Hematopoietic multipotent progenitor cell treated with erythropoietin and hydrocortisone succinate and interleukin-3 and kit ligand, for 8 days (in vitro differentiated cells): ENCODE measurements at places on chromosomes 2 and 18.
A peak's percentile ranks its signal among the peaks of the same experiment; 100 is the strongest.

- DNase-seq = no peak
Observed at GRCh38 chr2:232573771-232574435, 23.4 kb downstream of the EIF4E2 start.

DNA sequence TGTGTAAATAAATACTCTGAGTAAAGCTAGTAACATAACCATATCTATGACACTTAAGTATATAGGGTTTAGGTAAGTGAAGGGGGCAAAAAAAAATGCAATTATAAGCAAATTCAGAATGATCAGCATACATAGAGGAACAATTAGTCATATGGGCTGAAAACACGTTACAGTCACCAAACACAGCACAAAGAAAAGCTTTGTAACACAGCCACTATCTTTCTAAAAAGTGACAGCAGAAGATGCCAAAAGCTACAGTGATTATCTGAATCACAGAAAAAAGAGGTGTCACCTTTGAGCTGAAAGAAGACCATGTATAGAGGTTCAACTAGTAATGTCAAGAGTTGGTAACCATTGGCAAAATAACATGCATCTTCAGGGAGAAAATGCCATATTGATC, 115.5 kb downstream of the ERBB4 start:
- DNase-seq = no peak

GRCh38 chr18:23170137-23170536, 34.9 kb downstream of the CABLES1 start:
- no peak for DNase-seq

GRCh38 chr2:222864296-222864695, 3.5 kb downstream of the ACSL3 start:
- DNase-seq = no peak

DNA sequence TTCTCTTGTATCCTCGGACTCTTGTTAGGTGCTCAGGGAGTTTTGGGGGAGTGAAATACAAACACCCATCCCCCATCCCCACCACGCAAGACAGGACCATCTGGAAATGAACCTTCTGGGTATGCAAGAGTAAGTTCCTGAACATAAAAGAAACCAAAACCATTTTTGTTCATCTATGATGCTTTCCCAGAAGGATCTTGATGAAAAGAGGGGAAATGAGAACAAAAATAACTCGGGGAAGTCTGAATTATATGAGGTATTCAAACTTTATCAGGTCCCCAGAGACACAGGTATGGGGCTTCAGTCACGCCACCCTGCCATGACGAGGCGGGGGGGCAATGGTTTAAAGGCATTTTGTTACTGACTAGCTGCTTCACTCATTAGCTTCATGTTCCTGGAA, 68.6 kb upstream of the DNMT3A start:
- DNase-seq = no peak

DNA sequence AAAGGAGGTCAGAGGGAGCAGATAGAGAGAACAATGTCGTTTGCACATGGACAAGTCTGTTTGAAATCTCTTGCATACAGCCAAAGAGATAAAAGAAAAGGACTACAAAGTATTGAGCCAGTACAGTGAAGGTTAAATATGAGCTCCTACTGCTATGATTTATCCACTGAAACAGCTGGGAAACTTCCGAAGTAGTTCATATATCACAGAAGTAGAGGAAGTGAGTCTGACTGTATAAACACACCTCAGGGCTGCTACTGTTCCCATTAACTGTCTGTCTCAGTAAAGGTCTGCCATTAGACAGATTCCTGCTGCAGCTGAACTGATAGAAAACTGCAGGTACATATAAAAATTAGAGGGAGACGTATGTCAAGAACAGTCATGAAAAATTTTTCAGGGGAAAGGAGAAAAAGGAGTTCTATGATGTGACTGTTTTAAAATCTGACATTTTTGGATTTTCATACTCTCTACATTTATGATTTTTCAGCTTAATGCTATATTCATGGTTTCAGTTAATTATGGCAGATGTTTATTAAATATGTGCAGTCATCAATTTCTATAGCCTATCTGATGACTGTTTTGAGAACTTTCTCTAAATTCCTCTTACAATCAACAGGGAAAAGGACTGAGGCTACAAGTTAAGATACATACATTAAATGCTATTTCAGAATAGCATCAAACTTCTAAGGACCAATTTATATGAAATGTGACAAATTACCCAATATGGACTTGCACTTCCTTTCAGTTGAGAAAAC, 364.7 kb downstream of the ERBB4 start:
- no peak for DNase-seq

DNA sequence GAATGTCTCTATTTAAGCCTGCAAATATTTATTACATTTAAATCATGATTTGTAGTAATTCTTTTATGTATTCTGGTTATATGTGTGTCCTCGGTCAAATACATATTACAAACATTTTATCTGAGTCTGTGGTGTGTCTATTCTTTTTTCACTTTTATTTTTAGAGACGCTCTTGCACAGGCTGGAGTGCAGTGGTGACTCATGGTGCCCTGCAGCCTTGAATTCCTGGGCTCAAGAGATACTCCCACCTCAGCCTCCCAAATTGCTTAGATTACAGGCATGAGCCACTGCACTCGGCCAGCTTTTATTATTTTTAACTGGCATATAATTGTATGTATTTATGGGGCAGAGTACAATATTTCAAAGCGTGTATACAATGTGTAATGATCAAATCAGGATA, 47.5 kb downstream of the ARID5A start:
- no peak for DNase-seq

DNA sequence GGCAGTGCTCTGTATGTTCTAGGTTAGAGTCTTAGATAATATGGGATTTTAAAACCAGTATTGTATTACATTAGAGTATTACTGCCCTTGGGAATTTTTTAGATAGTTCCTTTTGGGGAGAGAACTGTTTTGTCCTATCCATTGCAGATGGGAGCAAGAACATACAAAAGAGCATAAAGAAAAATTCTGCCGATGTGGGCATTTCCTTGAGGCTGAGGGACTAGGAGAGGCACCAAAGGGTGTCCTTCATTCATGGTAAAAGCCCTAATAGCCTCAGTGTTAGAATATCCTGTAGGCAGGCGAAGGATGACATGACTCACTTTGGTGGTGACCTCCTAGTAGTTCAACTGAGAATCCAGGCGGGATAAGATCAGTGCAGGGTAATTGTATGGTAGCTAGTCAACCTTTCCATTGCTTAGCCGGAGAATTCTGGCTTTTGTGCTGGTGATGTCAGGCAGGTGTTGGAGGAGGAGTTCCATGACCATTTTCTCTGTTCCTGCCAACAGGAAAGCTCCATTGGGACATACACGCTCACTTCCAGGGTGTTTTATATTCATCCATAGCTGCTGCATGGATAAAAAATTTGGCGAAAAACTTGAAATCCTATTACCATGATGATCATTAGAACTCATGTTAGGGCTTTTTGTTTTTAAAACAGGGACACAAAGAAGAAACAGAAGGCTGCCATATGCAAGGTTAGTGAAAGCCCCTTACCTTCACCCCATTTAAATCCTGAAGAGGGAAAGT, 28.1 kb downstream of the EPAS1 start:
- no peak for DNase-seq

DNA sequence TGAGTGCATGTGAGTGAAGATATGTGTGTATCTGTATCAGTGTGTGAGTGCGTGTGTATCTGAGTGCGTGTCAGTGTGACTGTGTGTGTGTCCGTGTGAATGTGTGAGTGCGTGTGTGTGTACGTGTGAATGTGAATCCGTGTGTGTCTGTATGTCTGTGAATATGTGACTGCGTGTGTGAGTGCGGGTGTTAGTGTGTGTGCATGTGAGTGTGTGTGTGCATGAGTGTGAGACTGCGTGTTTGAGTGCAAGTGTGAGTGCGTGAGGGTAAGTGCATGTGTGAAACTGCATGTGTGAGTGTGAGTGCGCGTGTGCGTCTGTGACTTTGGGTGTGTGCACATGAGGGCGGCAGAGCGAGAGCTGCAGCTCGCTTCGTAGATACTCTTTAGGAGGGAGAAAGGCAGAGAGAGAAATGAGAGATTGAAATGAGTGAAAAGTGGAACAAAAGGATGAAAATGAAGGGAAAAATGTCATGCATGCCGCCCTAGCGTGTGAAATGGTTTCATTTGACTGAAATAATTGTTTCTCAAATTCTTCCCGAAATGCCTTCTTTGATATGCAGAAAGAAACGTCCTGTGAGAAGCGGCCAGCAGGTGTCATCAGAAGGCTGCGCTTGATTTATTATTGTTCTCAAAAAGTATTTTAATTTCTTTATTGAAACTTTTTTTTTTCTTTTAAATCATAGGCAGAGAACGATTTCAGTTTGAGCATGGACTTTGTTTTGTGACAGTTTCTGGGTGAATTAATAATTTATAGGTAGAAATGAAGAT, 25.6 kb downstream of the ZNF407 start:
- DNase-seq = peak; percentile 6

DNA sequence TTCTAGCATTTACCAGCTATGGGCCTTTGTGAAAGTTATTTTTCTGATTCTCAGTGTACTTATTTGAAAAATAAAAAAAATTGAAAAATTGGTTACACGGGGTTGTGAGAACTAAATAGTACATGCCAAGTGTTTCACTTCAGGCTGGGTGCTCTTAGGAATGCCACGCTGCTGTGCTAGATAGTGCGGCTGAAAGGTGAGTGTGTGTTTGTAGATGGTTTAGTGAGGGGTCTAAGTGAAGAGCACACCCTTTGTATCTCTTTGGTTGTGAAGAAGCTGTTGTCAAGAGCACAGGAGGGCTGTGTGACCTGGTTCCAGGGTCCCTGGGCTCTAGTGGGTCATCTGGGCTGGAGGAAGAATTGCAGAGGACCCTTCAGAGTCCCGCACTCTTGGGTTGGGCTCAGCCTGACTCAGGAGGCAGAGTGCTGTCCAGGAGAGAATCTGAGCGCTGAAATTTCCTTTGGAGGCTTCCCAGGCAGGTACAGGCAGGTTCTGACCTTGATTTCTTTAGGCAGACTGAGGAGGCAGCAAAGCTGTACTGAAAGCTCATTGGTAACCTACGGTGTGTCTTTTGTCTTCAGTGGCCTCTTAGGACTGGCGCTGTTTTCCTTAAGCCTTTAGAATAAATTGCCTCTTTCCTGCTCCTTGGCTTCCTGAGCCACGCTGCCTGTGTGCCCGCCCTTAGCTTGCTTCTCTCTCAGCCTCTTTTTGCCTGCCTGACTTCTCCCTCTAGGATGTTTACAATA, 44.4 kb downstream of the MAP4K4 start:
- DNase-seq = no peak
